ENCODE measurements at places on chromosomes 11 and 22.

- peak; percentile 30 for DNase-seq
These were observed 11.7 kb upstream of the GLYATL1 start for GRCh38 chr11:58927393-58928106.

DNA sequence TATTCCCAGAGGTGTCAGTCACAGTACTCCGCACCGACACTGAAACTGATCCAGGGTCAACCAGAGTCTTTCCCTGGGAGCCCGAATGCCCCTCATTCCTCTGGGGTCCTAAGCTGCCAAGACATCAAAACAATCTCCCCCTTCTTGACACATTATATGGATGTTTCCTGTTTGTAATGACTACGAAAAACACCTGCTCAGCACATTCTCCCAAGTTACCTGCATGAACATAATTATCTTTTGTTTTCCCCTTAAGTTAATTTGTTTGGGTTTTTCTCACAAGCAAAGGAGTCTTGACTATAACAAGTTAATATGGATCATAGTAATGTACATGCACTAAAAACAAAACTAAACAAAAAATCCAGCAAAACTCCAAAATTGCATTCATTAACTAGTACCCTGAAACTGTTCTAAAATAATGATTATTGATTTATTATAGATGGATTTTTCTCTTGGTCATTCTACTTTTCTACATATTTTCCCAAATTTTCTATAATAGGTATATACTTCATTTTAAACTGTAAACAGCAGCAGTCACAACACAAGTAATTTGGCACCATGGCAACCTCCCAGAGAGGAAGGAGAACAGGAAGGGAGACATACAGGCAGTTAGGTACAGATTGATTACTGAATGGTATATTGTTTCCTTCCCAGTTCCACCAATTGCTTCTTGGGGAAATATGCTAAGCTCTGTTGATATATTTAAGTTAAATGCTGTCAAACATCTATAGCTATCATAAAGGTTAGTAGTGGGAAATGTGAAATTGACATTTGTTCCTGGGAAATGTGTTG, 631.5 kb downstream of the METTL15 start:
- DNase-seq, result no peak

DNA sequence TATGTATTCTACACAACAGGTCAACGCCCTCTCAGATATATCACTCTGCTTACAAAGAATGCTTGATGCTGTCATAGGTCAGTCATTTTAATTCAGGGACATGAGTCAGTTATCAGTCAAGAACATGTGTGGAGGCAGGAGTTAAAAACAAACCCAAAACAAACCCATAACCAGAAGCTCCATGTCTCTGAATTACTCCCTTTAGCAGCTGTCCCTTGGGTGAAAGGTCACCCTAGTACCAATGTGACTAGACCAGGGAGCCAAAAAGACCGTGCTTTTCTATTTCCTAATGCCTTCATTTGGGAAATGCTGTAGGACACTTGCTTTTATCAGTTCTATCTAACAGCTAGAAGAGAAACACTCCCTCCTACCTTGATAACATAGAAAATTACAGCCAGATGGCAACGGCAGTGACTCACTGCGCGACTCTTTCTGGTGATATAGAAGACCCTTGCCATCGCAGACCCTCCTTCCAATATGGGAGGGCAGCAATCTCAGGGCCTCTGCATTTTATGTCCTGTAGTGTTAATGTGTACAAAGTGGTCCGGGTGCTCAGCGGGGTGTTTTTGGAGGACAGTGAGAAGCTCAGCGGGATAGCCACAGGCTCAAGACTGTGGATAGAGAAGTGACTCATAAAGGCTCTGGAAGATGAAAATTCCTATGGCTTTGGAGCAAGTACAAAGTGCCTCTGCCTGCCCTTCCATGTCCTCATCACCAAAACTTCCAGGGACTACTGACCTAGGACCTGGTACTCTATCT, 24.8 kb downstream of the APOL5 start:
- DNase-seq, result no peak

- DNase-seq, result no peak
These were observed 60.1 kb upstream of the GUCY1A2 start for GRCh38 chr11:107078375-107078774.

DNA sequence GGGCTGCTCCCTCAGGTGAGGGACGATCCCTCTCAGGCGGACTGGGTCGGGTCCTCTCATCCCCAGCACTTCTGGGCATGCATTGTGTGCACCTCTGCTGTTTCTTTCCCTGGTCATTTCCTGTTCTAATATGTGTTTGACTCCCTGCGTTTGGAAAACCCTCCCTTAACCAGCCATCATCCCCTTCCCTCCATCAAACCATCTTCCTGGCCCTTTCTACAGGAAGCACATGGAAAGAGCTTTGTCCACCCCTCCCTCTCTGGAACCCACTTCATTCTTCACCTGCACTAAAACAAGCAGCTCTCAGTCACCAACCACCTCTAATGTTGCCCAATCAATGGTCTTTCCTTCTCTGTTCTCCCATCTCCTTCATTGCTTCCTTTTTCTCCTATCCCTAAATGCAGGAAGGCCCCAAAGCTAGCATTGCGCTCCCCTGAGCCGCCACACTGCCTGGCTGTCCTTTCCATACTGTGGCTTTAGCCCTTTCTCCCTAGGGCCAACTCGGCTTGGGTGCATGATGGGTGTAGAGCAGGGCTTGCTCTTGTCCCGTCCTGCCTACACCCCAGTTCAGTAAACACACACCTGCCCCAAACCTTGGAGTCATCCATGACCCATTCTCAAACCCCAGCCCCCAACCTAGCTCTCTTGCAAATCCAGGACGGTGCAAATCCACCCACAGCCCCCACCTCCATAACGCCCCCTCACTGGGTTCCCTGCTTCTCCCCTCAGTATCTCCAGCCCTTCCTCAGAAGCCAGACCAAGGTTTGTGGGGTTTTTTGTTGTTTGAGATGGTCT, 5.4 kb upstream of the GAS2L1 start:
- DNase-seq, result no peak

All from Ammon's horn (tissue), 1 donor.